ENCODE measurements at places on chromosomes 3 and 15.

DNA sequence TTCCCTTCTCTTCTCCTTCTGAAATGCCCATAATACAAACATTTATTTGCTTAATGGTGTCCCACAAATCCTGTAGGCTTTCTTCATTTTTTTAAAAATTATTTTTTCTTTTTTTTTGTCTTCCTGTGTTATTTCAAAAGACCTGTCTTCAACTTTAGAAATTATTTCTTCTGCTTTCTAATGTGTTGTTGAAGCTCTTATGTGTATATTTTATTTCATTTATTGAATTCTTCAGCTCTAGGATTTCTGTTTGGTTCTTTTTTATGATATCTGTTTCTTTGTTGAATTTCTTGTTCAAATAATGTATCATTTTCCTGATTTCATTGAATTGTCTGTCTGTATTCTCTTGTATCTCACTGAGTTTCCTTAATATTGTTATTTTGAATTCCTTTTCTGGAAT is 63.1 kb downstream of the AP4E1 start:
- DNase-seq: no peak

- no peak for DNase-seq
Measured at GRCh38 chr3:17847156-17847555, 104.7 kb upstream of the TBC1D5 start.

DNA sequence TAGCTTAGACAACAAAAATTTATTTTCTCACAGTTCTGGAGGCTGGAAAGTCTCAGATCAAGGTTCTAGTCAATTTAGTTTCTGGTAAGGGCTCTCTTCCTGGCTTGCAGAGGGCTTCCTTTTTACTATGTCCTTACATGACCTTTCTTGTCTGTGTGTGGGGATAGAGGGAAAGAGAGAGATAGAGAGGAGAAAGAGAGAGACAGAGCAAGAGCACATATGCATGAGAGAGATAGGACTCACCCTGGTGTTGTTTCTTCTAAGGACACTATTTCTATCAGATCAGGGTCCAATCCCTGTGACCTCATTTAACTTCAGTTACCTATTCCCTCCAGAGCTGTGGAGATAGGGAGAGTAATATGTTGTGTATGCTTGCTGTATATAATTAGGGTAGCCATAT is 44.9 kb upstream of the TEX9 start:
- DNase-seq: no peak

- DNase-seq: no peak
Measured at GRCh38 chr15:43105077-43105736, 631 bp downstream of the UBR1 start.

- no peak for DNase-seq
Measured at GRCh38 chr3:175743733-175744400, 884.7 kb downstream of the NAALADL2 start.

- DNase-seq: no peak
Measured at GRCh38 chr15:34359416-34359815, 7.6 kb downstream of the LPCAT4 start.

DNA sequence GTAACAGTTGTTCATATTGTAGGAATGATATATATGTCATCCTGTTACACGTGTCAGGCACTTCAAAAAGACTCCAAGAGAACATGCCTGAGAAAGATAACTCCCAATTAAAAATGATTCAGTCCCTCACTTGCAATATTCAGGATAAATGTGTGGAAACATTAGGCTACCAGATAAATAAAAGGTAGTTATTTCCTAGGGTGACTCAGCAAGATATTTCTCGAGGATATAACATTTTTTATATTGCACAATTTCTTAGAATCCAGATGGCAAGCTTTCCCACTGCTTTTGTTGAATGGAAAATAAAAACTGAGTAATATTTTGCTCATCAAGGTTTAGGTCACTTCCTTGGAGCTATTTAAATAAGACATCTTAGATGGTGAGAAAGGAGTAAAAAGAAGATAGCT is 181.4 kb downstream of the GAP43 start:
- no peak for DNase-seq

DNA sequence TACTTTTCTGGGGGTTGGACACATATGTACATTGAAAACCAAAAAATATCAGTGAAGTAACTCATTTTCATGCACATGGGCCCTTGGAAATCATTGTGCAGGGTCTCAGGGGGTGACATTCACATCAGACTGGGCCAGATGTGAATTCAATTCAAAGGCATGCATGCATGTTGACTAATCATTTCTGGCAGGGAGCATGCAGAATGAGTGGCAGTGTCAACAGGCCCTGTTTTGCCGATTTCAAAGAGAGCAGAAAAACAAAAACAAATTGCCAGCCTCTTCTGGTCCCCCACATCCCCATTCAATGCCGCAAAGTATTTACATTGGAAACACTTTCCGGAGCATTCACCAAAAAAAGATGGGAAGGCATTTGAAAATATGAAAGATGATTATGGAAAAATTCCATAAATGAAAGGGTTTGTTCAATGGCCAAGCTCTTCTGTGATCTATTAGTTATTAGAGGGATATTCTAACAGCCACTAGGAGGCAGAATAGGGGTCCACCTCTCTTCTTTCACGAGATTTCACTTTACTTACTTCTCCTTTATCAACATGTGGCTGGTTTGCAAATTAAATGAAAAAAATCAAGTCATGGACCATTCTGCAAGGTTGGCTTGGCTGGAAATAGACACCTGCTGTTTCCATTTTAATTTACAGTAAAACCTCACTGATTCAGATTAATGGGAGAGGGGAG is 119.9 kb upstream of the FEZF2 start:
- peak; percentile 3 for DNase-seq

GRCh38 chr15:23877502-23878412 is 190.7 kb upstream of the NDN start:
- peak; percentile 29 for DNase-seq

- DNase-seq: no peak
Measured at GRCh38 chr15:70518201-70519003, 245.0 kb downstream of the UACA start.

DNA sequence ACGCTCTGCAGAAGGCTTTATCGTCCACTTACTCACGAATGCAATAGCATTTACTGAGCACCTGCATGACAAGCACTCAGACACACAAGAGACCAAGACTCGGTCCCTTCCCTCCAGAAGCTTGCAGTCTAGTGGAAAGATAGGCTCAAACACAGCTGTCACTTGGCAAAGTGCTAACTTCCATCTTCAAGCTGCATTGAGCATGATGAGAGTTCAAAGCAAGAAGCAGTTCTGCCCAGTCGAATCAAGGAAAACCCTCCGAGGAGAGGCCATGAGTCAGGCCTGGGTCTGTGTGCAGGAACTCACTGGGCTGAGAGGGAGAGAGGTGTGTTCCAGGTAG is 51.5 kb downstream of the C3orf20 start:
- DNase-seq: no peak

DNA sequence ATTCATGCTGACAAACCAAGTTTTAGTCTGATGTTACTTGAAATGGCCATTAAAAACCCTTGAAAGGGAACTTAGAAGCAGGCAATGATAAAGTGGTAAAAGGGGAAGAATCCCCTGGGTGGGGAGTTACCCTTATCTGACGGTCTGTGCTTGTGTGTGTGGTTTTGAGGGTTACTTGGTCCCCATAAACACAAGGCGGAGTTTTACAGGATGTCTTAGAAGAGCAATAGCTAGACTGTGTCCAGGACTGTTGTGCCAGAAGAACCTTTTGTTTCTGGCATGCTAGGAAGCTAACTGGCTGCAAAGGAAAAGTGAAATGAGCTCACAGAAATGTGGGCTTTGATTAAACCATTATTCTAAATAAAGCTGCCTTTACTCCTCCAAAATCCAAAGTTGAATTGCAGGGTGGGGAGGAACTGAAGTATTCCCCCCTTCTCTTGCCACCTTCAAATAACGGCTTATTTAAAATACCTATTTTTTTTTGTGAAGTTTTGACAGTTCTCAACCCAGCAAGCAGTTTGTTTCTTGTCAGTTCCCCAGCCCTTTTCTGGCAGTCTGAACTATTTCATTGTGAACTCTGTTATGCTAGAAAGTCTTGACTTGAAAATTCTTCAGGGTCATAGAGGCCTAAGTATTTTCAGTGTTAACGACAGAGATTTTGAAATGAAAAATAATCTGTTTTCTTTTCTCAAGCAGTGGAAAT is 443.5 kb downstream of the OTOL1 start:
- DNase-seq: no peak

GRCh38 chr3:158935846-158936245 is 134.0 kb downstream of the MFSD1 start:
- no peak for DNase-seq

- DNase-seq: no peak
Measured at GRCh38 chr3:97720417-97720816, 44.1 kb upstream of the ARL6 start.

DNA sequence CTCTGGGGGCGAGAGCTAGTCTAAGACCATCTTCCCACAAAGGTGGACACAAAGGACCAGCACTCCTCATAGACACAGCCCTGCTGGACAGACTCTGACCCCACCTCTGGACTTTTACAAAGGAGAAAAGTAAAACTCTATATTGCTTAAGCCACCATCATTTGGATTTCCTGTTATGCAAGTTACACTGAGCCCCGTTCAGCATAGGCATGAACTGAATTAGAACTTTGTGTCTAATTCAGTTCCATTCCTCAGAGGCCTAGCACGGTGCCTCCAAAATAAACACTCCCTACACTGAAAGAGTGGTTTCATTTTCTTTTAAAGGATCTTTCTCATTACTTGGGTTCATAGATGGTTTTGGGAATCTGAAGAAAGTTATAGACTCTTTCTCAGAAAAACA is 79.2 kb upstream of the OCA2 start:
- DNase-seq: no peak

DNA sequence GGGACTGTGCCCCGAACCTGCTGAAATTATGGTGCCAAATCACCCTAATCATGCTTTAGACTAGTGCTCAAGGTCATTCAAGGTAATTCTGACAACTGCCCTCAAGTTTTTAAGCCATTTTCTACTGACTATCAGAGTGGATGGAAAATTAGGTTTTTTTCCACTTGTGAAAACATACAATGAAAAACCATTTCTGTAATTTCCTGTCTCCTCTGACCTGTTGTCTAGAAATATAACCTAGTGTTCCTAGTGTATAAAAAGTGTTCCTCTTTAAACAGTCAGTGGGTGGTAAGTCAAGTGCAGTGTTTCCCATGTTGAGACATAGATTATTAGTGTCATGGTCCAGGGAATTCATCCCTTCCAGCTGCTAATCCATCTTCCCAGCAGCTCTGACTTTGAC is 232.8 kb upstream of the UMPS start:
- DNase-seq: no peak

GRCh38 chr3:156431334-156432124 is 123.4 kb downstream of the SSR3 start:
- no peak for DNase-seq

- no peak for DNase-seq
Measured at GRCh38 chr15:31439328-31439727, 112.7 kb downstream of the KLF13 start.

- no peak for DNase-seq
Measured at GRCh38 chr3:52633786-52634185, 51.9 kb downstream of the PBRM1 start.

DNA sequence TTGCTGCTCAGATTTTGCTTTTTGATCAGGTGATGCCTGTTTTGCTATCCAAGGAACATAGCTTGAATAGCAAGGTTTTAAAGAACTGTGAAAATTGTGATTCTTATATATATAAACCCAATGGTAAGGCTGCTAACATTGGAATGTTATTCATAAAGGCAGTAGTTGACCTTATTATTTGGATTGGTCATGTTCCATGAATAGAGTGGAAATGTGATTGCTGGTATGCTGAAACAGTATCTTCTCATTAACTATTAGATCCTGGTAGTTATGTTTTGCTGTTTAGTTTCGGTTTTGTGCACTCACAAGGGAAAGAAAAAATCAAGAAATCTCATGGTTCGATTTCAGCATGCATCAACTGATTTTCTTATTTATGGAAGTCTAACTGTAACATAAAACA is 78.7 kb upstream of the NPHP3 start:
- DNase-seq: no peak

GRCh38 chr3:114496021-114496434 is 202.2 kb downstream of the TIGIT start:
- no peak for DNase-seq

- DNase-seq: no peak
Measured at GRCh38 chr15:46344115-46344724, 709.4 kb downstream of the SQOR start.

GRCh38 chr3:191138937-191139336 is 60.1 kb upstream of the OSTN start:
- DNase-seq: no peak

GRCh38 chr15:66951531-66952320 is 113.7 kb upstream of the SMAD3 start:
- DNase-seq: no peak

GRCh38 chr3:71893702-71894479 is 108.9 kb upstream of the PROK2 start:
- DNase-seq: no peak

- DNase-seq: no peak
Measured at GRCh38 chr15:62474021-62474770, 309.1 kb upstream of the C2CD4B start.

- DNase-seq: no peak
Measured at GRCh38 chr15:85954586-85954985, 125.1 kb upstream of the AGBL1 start.

DNA sequence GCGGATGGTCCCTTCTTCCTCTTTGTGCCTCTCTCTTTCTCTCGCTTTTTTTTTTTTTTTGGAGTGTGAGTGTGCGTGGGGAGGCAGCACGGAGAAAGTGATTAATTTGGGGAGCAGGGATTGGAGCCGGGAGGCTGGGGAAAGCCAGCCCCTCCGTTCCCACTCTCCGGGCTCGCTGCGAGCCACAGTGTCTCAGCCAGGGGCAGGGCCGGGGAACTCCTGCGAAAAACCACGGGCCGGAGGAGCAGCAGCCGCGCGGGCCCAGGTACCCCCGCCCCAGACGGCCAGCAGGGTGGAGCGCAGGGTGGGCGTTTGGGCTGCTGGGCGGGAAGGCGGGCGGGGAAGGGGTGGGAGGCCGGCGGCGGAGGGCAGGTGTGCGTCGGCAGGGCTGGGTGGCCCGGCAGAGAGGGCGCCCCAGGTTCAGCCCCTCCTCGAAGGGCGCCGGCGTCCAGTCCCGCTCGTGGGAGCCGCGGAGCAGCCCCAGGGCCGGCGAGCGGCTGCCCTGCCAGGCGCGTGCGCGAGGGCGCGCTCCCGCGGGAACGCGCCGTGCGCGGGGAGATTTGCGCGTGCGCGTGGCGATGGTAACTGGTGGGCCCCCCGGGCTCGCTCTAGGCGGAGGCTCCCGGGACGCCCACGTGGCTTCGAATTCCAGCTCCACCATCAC is 1.4 kb downstream of the CHL1 start:
- peak; percentile 30 for DNase-seq

GRCh38 chr15:86919581-86919980 is 839.9 kb downstream of the AGBL1 start:
- no peak for DNase-seq

DNA sequence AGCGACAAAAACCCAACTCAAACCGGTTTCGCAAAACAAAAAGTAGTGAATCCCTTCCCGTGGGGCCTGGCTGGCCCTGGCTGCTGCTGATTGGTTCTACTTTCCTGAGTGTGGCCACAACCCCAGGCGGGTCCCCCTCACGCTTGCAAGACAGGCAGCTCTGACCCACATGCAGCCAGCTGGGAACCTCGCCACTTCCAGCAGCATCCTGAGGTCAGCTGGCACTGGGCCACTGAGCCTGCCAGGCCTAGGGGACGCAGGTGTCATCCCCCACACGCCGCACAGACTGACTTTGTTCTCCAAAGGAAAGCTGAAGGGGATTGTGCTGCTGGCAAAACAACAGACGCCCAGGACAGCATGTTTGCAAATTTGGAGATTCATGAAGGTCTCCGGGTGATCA is 111.1 kb downstream of the TPRA1 start:
- DNase-seq: no peak

Measured in GM12891 (cell line).